ENCODE measurements at places on chromosomes 3 and 15.

DNA sequence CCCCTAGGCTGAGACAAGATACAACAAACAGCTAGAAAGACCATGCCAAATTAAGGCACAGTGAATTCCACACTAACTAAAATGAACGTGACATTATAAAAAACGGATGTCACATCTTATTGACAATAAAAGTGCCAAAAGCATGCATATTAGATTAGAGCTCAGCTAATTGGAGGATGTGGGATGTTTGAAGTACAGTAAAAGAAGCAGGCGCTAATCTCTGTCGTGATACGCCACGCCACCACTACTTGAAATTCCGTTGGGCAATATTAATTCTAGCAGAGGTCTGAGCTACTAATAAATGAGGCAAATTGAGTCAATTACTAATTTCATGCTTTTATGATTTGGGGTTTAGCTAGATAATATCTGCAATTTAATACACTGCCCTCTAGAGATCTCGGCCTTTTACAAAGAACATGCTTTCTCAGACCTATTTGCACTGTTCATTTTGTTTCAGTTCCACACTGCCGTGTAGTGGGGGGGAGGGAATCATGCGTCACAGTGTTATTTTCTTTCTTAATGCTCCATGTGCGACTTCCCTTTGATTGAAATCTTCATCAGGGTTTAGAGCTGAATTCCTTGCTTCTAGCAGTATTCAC, 52.9 kb upstream of the ROBO2 start:
- DNase-seq, result no peak

GRCh38 chr3:23430781-23431398, 227.8 kb downstream of the UBE2E2 start:
- no peak for DNase-seq

- DNase-seq, result no peak
Measured at GRCh38 chr3:30467596-30468238, 138.7 kb upstream of the TGFBR2 start.

- DNase-seq, result no peak
Measured at GRCh38 chr15:82045179-82045891, 483 bp downstream of the MEX3B start.

GRCh38 chr15:73303636-73304035, 65.1 kb downstream of the HCN4 start:
- DNase-seq, result no peak

GRCh38 chr15:98855067-98855814, 152.4 kb downstream of the PGPEP1L start:
- DNase-seq, result no peak

DNA sequence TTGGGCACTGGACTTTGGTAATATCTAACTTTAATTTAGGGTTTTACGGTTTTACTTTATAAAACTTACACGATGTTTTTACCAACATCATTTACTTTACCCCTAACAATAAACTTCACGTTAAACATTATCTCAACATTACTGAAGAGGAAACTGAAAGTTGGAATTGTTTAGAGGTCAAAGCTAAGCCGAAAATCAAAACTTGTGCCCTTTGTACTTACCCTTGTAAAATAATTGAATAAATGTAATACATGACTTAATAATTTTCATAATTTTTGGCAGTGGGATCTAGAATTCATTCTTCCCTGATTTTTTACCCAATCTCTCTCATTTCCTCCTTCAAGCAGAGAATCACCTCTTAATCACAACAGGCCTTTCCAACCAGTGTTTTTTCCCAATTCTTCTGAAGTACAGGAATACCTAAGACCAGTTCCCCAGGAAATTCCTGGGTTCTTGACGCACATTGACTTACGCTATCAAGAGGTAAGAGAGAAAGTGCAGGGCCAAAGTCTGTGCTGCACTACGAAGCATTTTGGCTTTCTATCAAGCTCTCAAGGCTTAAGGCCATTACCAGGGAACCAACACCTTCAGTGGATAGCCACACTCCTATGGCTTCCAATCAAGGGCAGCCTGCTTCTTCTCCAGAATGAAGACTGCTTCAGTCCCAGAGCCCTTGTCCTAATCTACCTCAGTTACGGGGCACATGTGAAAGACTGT, 11.9 kb upstream of the SEMA6D start:
- DNase-seq, result no peak

- DNase-seq, result no peak
Measured at GRCh38 chr3:36700537-36701248, 63.7 kb downstream of the DCLK3 start.

DNA sequence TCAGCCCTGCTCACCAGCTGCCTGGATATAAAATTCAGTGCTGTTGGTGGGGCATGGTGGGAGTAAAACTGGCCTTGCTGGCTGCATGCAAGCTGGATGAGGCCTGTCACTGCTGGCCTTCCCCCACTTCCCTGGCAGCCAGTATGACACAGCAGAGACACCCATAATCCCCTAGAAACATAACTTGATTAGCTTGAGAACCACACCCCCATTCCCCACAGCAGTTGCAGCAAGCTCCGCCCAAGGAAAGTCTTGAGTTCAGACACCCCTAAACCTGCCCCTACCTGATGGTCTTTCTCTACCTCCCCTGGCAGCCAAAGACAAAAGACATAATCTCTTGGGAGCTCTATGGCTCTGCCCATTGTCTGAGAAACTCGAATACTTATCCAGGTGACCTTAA, 405.1 kb upstream of the NECTIN3 start:
- DNase-seq, result no peak

DNA sequence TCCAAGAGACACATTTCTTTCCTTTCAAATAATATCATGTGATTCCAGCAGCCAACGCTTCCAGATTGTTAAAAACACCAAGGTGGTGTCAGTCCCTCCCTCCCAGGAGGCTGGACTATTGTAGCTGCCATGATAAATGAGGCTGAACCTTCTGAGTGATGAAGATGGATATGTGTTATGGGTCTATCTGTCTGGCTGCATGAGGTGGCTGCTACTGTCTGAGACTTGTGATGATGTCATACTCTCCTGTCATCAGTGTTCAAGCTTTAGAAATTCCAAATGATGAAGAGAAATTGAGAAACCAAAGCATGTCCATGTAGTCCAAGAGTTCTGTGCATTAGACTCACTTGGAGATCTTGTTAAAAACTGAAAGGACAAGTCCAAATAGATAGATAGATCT, 683.0 kb downstream of the NTRK3 start:
- no peak for DNase-seq

- DNase-seq, result no peak
Measured at GRCh38 chr3:57998366-57999283, 9.6 kb upstream of the FLNB start.

- no peak for DNase-seq
Measured at GRCh38 chr15:28876131-28876844, 9.5 kb upstream of the APBA2 start.

DNA sequence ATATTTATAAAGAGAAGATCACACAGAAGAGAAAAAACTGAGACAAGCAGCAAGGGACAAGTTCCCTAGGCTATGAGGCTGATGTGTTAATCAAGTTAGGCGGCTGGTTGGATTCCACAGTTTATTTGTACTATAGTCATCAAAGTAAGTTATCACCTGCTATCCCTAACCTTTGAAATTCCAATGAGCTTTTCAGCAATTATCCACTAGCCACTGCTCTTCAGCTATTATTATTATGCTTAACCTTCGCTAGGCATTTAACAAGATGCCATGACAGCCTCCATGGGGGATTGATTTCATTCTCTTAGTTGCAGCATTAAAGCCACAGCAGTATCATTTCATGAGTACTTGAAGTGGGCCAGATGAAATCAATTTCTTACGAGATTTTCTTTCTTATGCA, 699.5 kb upstream of the NAALADL2 start:
- no peak for DNase-seq

- DNase-seq, result no peak
Measured at GRCh38 chr15:76674883-76675282, 230.3 kb downstream of the SCAPER start.

- no peak for DNase-seq
Measured at GRCh38 chr3:27554706-27555105, 70.5 kb upstream of the SLC4A7 start.

DNA sequence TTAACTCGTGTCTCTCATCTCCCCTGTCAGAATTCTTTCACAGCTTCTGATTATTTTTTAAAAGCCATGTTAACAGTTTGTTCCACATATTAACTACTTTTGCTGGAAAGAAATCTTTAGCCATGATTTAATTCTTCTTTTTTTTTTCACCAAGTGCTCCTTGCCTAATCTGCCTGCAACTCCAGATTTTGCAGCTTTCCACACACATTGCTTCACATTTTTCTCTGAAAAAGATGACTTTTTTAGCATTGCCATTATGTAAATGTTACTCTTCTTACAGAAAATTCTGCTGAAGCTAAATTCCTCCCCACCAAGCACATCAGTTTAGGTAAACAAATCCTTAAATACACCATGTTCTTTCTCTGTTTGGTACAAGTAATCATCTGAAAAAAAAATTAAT, 23.4 kb upstream of the PPARG start:
- no peak for DNase-seq

- DNase-seq, result peak; percentile 45
Measured at GRCh38 chr3:188060840-188061544, 93.0 kb upstream of the LPP start.

- no peak for DNase-seq
Measured at GRCh38 chr3:106773795-106774194, 603.4 kb upstream of the CCDC54 start.

DNA sequence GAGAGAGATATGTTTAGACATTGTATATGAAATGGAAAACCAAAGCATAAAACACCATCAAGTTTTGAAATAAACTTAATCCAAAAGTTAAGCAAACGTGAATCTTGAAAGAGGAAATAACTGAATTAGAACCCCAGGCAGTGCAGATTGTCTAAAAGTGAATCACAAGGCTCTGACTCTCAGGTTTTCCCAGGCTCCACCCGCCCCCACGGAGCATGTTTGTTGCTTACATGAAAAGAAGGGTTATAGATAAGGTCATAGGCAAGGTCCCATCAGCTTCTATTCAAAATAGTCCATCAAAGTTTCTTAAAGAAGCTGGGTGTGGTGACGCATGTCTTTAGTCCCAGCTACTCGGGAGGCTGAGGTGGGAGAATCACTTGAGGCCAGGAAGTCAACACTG, 29.0 kb upstream of the SLMAP start:
- DNase-seq, result no peak

DNA sequence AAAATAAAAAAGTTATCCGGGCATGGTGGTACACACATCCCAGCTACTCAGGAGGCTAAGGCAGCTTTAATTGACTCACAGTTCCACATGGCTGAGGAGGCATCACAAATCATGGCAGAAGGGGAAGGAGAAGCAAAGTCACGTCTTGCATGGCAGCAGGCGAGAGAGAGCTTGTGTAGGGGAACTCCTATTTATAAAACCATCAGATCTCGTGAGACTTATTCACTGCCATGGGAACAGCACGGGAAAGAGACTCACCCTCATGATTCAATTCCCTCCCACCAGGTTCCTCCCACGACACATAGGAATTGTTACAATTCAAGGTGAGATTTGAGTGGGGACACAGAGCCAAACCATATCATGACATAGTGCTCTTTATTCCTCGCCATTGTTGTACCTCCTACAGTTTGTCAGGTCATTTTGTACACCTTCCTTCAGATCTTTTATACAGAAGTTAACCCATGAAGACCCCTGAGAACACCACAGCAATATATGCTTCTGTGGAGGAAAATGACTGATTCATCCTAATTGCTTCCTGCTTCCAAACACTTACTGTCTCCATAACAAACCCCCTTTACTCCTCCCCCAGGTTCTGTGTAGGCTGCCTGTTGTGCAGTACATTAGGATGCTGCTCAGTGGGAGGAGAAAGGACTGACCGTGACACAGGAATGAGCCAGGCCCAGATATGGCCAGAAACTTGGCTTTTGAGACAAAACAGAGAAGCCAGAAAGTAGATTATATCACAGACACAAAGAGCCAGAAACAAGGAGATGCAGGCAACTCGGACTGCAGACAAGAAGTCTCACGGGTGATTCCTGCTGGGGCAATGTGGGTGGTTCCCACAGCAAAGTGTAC, 67.9 kb upstream of the HEG1 start:
- no peak for DNase-seq

GRCh38 chr15:28043691-28044091, 55.4 kb downstream of the OCA2 start:
- DNase-seq, result no peak

- no peak for DNase-seq
Measured at GRCh38 chr15:42730135-42730534, 6.8 kb downstream of the CDAN1 start.

DNA sequence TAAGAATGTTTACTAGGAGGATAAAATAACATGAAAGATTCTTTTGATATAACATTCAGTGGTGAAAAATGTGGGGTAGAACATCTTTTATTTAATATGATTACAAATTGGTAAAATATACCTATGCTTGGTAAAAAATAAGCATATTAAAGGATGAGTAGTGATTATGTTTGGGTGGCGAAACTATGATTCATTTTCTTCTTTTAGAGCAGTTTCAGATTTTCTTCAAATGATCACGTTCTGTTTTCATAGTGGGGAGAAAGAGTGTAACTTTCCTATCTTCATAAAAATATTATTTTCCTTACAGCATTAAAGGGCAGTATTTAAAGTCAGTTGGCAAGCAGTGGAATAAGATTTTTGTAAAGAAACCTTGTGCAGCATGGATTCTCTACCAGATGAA, 15.5 kb downstream of the DZIP3 start:
- no peak for DNase-seq

GRCh38 chr3:187739094-187739560, 6.1 kb downstream of the BCL6 start:
- DNase-seq, result peak; percentile 28

DNA sequence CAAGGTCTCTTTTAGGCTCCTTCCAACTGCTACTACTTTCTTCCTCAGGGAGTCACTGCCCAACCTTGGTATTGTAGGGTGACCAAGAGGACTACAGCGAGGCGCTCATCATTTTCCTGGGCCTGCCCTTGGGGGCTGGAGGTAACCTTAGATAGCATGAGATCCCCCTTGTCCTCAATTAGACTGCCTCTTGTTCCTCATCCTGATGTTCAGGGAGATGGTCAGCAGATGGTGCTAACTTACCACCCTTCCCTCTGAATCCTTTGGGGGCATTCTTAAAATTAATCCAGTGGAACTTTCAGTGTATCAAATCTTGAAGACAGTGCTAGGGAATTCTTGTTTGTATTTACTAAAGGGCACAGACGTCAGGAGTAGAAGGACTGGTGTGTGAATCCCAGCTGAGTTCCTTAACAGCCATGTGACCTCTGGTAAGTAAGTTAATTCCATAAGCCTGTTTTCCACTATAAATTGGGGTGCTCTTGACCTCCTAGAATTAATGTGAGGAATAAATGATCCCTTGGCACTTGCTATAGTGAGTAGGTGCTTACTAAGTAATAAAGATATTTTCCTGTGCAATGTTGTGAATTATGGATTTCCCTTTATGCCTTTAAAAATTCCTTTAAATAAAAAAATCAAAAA, 4.1 kb upstream of the CLPX start:
- no peak for DNase-seq

DNA sequence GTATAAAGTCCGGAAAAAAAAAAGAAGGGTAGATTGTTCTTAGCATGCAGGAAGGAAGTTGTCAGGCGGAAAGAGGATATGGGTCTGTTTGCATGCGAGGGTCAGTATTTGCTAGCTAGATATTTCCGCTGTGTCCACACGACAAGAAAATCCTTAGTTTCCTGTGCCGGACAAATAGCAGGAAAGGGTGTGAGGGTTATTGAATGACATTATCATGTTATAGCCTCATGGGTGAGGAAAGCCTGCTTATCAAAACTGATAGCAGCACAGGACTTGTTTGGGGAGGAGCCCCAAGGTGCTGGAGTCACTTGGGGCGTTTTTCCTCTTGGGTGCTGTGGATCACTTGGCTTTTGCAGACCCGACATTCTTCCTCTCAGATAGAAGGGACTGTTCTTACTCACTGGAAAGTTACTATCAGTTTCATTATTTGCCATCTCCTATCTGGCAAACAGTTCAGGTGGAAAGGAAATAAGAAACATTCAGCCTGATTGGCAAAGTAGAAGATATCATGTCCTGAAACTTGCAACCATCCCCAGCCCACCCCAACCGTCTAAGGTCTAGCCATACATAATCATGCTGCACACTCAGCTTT, 127.2 kb upstream of the DPH6 start:
- DNase-seq, result no peak

Measured in central memory CD4-positive, alpha-beta T cell (primary cell).